ENCODE measurements at places on chromosomes 2 and 18.

GRCh38 chr2:126769118-126769517, 113.2 kb downstream of the GYPC start:
- no peak for DNase-seq

GRCh38 chr2:65727381-65727780, 295.0 kb upstream of the SPRED2 start:
- DNase-seq, result no peak

DNA sequence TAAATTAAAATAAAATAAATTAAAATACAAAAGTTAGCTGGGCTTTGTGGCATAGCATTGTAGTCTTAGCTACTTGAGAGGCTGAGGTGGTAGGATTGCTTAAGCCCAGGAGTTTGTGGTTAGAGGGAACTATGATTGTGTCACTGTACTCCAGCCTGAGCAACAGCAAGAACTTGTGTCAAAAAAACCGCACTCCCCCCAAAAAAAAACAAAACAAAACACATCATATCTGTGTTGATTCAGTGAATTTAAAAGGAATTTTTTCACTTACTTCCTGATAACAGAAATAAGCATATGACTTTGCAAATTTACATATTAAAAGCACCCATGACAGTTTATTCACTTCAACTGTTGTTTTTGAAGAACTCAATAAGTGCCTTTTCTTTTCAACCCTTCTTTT, 68.1 kb upstream of the PELI1 start:
- DNase-seq, result no peak

DNA sequence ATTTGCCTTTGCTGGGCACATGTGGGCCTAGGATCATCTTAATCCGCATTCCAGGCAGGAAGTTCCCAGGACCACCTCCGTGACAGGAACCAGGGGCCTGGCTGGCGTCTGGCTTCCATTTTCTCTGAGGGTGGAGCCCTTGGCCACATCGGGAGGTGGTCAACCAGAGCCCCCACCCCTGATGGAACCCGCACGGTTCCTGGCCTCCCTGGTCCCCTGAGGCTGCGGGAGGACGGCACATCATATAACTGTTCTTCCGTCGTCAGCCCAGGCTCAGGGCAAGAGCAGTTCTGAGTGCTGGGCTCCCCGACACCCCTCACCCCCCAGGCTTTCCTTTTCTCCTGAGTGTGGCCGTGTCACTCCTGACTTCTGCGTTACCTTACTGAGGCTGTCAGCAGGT, 13.5 kb downstream of the ESPNL start:
- no peak for DNase-seq

DNA sequence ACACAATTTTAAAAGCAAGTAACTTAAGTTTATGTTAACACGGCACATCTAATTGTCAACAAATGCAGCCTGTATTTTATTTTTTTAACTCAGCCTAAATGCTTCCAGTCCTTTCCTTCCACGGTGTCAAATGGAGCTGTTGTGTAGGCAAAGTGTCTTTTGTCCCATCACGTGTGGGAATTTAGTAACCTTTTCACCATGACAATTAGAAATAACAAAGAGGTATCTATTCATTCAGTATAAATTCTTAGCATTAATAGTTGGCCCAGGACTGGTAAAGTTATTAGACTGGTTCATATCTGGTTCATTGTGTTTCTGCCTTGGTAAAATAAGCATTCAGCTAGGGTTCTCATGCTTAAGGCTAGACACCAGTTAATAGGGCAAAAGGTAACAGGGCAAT, 47.9 kb downstream of the FRZB start:
- no peak for DNase-seq

- DNase-seq, result no peak
These were observed 2.4 kb downstream of the RTKN start for GRCh38 chr2:74439373-74439772.

Measured in anterior cingulate cortex (tissue), 58 donors.